ENCODE measurements at places on chromosomes 1 and 21.

DNA sequence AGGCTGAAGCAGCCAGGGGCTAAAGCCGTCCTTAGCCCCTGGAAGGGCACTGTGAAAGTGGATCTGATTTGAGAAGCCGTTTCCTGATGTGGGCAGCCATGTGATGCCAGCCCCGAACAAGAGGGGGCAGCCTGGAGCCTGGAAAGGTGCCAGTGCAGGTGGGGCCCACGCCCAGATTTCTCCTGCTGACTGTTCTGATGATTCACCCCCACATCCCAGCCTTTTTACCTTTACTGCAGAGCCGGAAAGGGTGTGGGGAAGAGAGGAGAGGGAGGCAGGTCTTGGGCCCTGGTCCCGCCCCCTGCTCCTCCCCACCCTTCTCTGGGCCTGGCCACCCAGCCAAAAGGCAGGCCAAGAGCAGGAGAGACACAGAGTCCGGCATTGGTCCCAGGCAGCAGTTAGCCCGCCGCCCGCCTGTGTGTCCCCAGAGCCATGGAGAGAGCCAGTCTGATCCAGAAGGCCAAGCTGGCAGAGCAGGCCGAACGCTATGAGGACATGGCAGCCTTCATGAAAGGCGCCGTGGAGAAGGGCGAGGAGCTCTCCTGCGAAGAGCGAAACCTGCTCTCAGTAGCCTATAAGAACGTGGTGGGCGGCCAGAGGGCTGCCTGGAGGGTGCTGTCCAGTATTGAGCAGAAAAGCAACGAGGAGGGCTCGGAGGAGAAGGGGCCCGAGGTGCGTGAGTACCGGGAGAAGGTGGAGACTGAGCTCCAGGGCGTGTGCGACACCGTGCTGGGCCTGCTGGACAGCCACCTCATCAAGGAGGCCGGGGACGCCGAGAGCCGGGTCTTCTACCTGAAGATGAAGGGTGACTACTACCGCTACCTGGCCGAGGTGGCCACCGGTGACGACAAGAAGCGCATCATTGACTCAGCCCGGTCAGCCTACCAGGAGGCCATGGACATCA lies at the start of gene SFN:
SFN (plus strand) TSS at position 369 of the 904 bp plus-strand sequence; CDS start at position 433, 64 bp downstream.
- no peak for DNase-seq

DNA sequence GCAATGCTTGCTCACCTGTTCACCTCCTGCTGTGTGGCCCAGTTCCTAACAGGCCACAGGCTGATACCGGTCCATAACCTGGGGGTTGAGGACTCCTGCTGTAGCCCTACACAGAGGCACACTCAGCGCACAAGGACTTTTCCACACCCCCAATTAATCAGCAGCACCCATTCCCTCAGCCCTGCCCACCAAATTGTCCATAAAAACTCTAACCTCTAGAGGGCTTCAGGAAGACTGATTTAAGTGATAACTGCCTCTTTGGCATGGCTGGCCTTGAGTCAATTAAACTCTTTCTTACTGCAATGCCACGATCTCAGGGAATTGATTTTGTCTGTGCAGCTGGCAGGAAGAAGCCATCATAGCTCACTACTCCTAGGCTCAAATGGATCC lies 71.3 kb upstream of the MUTYH start:
- DNase-seq: no peak

GRCh38 chr1:207988326-207989165 lies 77.6 kb upstream of the CD34 start:
- DNase-seq: no peak

GRCh38 chr1:14765773-14766172 lies 167.3 kb downstream of the KAZN start:
- DNase-seq: no peak

GRCh38 chr1:197306381-197307062 lies 38.5 kb downstream of the CRB1 start:
- no peak for DNase-seq

- DNase-seq: no peak
Measured at GRCh38 chr1:67755619-67756018, 70.6 kb downstream of the GADD45A start.

GRCh38 chr1:56563568-56563967 lies 15.8 kb downstream of the PLPP3 start:
- DNase-seq: no peak

- no peak for DNase-seq
Measured at GRCh38 chr1:217867446-217867995, 236.4 kb downstream of the SPATA17 start.

DNA sequence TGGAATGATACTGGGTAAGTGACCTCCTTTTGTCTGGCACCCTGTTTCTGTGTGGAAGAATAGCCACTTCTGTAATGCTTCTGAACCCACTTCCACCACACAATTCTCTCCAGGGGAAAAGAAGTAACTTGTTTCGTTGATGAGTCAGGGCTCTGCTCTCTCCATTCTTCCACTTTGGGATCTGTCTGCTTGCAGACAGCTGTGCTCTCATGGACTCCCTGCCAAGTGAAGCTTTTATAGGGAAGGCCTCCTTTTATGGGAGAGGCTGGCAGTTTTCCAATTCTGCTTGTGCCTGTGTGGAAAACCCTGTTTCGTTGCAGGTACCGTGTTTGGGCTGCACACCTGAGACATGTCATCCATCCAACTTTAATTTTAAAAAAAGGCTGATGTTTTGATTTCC lies 130.7 kb downstream of the GIPC2 start:
- peak; percentile 87 for DNase-seq

DNA sequence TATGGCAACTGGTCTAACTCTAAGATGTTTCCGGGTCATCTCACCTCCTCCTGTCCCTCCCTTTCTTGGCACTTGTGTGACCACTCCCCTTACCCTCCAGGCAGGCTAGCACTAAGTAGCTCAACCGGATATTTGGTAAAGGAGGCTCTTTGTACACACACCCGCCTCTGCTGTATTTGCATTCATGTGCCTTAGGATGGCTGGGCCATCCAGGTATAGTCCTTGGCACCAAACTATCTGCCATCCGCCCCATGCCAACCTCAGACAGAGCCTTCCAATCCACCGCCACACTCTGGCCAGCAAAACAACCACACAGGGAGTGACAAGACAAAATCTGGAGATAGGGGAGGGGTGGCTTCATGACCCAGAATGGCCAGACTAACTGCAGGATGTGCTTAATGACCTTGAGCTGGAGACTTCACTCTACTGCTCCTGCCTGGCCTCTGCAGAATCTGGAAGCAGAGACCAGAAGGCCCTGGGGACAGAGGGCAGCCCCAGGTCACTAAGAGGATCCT lies 59.5 kb downstream of the CDK18 start:
- no peak for DNase-seq

- DNase-seq: peak; percentile 79
Measured at GRCh38 chr1:203512848-203513584, 19.1 kb downstream of the OPTC start.

DNA sequence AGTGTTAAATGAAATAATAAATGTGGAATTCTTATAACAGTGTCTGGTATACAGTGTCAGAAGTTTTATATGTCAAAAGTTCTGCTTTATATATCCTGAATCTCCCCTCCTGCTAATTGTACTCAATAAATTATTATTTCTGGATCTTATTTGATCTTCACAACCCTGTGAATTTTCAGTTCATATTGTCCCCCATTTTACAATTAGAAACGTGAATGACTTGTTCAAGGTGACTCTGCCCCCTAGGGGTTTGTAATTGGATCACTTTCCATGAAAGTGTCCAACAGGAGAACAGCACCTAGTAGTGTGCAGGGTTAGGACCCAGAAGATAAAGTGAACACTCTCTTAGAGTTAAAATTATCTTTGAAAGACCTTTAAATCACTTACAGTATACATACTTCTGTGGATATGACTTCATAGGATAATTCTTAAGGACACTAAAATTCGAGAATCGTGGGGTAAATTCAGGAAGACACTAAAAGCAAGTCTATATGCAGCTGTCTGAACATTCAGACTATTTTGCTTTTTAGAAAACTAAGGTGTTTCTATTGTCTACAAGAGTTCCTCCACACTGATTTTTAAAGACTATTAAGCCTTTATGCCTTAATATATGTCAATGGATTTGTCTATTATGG lies 4.5 kb upstream of the DDR2 start:
- peak; percentile 17 for DNase-seq

DNA sequence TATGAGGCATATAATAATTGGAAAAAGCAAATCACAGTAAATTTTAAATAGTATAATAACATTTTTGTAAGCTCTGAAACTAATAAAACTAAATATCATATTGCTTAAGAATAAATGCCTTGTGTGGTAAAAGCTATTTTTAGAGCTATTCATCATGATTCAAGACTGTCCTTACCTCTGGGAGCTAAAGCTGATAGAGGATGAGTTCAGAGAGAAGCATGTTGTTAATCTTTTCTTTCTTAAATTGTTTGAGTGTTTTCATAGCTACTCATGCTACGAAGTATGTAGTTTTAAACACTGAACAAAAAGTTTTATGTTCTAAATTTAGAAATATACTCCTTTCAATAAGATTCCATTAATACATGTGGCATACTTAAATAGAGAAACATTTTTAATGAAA lies 30.5 kb downstream of the IFI16 start:
- DNase-seq: peak; percentile 66

GRCh38 chr1:93007941-93008577 lies 46.8 kb upstream of the DIPK1A start:
- no peak for DNase-seq

DNA sequence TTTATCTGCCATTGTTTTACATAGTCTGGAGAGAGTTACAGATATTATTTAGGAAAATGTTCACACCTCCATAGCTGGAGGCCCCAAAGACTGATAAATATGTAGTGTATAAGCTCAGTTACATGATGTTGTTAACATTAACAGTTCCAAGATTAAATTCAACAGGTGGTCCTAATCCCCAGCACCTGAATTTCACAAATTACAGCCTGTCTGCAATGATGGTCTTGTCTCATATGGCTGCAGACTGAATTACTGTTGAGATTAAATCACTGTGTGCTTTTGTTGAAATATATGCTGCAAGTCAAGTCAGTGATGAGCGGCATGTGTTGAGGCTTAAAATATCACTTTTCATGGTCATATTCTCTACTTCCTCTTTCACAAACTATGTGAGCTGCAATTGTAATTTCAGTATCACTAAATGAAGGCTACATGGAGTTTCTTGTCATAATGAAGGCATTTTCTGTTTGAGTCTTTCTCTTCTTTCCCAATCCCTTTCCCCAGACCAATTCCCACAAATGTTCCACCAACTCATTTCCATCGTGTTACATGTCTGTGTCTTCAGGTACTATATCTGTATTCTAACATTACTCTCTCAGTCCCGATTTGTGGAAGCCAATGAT lies 4.2 kb downstream of the ST6GALNAC5 start:
- DNase-seq: no peak

GRCh38 chr1:200959411-200959921 lies 64.0 kb downstream of the KIF21B start:
- DNase-seq: no peak

DNA sequence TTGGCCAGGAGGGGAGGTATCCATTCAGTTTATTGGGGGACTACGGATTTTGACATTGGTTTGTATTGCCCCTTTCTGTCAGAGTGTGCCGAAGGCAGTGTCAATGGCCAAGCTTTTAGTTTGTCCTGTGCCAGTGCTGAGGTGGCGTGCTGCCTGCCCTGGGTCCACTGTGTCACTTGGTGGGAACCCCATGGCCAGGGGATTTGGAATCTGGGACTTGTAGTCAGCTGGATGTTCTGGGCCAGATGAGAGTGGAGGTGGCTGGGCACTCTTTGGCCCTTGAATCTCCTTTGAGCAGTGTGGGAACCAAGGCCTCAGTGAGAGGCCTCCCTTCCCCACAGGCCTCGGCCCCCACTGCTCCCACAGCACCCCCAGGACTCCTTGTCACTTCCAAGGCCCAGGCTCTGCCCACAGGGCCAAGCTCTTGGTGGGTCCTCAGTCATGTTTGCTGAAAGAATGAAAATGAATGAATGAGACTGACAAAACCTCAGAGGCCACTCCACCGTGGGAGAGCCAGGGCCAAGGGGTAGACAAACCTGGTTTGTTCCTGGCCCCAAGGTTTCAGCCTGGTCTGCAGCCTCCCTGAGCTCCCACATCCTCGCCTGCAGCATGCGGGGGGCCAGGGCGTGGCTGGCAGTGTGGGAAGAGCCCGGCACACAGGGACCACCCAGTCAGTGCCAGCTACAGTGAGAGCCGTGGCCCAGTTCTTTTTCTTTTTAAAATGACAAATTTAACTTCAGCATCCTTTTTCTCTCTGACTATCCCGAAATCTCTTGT lies 412.2 kb downstream of the MATN1 start:
- DNase-seq: no peak

GRCh38 chr1:107058245-107059032 lies 2.0 kb downstream of the PRMT6 start:
- DNase-seq: no peak

DNA sequence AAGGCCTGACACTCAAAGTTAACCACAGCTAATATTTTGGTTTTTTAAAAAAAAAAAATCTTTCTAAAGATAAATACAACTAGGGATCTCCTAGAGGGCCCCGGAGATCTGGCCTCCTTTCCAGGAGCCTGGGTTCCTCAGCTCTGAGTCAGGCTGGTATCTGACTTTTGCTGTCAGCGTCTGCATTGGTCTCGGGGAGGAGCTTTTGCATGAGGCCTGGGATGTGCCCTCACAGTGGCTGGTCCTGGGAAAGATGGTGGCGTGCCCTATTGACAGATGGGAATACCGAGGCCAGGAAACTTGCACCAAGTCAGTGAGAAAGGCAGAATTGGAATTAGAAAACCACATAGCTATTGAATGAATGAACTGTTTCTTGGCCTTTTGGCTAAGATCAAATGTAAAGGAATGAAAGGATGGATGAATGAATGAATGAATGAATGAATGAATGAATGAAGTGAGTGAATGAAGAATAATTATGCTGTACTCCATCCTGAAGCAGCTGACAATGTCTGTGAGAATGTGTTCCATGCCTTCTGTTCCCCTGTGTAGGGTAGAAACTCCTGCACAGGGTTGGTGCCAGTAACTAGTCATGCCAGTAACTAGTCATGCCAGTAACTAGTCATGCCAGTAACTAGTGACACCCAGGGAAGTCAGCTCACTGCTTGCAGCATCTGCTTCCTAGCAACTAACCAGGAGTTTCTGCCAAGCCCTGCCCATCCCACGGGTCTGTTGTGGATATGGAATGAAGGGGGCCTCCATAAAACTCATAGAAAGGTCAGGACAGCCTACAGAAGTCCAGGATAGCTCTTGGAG lies 242.5 kb upstream of the VAMP3 start:
- no peak for DNase-seq

GRCh38 chr1:205920159-205920558 lies 23.1 kb downstream of the SLC26A9 start:
- no peak for DNase-seq

- no peak for DNase-seq
Measured at GRCh38 chr1:220552672-220553260, 24.8 kb downstream of the MARK1 start.

GRCh38 chr1:234716908-234717375 lies 107.0 kb upstream of the IRF2BP2 start:
- no peak for DNase-seq

GRCh38 chr21:18940791-18941190 lies 537.2 kb upstream of the TMPRSS15 start:
- no peak for DNase-seq

DNA sequence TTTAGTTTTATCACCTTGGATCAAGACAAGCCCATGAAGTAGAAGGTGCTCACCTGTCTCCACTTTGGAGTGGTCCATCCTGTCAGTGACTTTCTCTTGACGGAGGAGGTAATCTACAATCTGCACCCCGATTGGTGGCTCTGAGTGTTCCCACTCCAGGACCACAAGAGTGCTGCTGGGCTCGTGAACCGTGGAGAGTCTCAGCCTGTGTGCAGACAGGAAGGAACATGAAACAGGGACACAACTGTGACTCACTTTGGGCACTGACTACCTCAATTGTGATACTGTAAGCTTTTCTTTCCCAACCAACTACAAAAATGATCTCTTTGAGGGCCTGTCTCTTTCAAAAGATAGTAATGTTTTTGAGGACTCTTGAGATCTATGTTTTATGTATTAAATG lies 280.2 kb downstream of the ASTN1 start:
- DNase-seq: no peak

Measured in fibroblast of skin of left quadriceps (primary cell).